Mammary epithelial cell (primary cell): ENCODE measurements at places on chromosomes 6 and 20.
A peak's percentile ranks its signal among the peaks of the same experiment; 100 is the strongest.

DNA sequence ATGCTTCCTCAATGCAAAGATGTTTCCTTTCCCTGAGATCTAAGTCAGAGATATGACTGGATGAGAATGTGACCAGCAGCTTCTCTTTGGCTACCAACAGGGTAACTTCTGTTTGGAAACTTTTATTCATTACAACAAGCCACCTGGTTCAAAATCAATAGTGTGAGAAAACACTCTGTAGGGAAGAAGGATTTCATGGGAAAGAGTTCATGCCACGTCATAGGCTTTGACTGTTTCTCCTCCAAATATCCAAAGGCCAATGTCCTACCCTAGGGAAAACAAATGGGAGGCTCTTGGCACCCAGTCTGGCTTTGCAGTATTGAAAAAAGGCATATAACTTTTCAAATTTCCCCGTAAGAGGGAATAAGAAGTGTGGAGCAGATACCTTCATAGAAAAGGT lies 245.5 kb downstream of the FNDC1 start:
- no peak for DNase-seq

GRCh38 chr6:35166520-35166919 lies 25.4 kb upstream of the TCP11 start:
- DNase-seq: no peak

DNA sequence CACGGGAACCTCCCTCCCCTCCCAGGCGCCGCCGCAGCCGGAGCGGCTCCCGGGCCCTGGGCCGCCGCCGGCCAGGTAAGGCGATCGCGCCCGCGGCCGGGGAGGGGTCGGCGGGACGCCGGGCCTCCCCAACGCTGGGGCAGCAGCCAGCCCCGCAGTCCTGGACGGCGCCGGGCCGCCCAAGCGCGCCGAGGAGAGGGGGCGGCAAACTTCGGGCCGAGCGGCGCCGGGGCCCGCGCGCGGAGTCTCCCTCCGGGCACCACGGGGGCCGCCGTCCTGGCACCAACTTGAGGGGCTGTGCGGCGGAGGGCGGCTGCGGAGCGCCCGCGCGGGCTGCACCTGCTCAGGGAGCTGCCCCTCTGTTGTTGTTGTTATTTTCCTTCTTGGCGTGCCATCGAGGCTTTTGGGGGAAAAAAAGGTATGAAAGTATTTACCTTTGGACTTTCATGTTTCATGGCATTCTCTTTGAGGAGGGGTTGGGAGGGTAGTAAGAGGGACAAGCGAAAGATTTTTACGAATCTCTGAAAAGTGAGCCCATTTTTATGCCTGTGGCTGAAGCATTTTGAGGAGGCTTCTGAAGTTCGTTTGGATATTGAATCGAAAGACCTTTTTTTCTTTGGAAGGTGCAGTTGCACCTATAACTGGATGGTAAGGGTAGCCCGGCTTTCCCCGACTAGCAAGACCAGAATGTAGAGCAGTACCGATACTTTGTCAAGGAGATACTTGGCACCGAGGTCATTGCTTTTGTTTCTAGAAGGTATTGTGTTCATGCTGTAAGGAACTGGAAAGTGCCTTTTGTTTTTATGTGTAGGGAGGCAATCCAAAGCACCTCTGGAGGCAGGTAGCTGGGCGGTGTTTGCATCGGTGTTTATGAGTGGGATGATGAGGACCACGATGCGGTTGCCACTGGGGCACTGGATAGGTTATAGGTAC lies at the start of gene RNF182:
RNF182 (plus strand) TSS at position 4 of the 933 bp plus-strand sequence. CDS start 52,168 bp downstream, outside the sequence.
- no peak for DNase-seq

GRCh38 chr6:108633436-108633835 lies 72.7 kb downstream of the FOXO3 start:
- DNase-seq: no peak

DNA sequence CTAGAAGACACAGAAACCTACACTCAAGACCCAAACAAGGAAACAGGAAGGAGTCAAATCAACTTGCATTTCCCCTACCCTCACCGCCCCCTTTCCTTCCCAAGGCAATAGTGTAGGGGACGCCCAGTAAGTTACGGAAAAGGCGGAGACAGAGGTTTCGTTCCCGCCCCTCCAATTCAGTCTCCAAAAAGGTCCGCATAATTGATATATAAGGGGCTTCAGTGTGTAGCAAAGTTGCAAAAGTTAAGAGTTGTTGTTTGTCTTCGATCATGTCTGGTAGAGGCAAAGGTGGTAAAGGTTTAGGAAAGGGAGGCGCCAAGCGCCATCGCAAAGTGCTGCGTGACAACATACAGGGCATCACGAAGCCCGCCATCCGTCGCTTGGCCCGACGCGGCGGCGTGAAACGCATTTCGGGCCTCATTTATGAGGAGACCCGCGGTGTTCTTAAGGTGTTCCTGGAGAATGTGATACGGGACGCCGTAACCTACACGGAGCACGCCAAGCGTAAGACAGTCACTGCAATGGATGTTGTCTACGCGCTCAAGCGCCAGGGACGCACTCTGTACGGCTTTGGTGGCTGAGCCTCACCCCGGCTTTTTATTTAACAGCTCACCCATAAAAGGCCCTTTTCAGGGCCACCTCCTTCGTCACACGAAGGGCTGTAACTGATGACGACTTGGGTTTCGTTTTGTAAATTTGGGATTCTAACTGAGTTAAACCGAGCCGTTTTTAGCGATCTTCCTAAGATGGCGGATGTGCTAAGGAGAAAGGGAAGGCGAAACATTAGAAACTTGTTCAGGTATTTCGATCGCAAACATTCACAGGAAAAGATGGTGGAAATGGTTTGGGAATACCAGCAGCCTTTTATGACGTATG lies 124.6 kb upstream of the BTN3A2 start:
- peak; percentile 34 for DNase-seq

DNA sequence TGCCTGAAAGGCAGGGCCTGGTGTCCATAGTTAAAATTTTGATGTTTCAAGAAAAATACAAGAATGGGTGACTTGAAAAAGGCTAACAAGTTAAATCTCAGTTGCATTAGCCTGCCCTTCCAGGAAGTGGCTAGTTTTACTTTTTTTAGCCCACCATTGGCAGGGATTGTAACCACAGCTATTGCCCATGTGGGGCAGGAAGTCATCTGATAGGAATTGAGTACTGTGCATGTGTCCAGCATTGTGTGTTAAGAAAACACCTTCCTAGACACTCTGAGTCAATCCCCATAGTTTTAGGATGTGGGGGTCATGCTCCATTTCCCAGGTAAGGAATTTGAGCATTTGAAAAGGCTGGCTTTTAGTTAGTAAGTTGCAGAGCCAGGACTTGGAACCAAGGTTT lies 26.9 kb downstream of the LYRM2 start:
- peak; percentile 3 for DNase-seq

GRCh38 chr6:46642928-46643751 lies 9.5 kb downstream of the CYP39A1 start:
- DNase-seq: peak; percentile 76

DNA sequence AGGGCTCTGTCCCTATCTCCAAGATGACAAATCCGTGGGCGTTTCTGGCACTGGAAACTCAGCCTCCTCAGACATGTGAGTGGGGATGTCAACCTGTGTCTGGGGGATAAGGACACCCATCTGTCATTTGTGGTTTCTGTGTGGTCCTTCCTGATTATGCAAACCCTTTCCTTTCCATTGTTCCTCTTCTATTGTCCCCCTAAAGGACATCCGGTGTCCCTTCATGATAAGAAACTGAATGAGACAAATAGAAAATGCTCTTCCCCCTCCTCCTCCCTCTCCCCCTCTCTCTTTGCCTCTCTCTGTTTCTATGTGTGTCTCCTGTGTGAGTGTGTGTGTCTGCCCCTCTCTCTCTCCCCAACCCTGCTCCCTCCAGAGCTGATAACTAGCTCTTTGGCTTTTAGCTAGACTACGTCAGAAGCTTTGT lies 11.5 kb upstream of the GLP1R start:
- DNase-seq: no peak

DNA sequence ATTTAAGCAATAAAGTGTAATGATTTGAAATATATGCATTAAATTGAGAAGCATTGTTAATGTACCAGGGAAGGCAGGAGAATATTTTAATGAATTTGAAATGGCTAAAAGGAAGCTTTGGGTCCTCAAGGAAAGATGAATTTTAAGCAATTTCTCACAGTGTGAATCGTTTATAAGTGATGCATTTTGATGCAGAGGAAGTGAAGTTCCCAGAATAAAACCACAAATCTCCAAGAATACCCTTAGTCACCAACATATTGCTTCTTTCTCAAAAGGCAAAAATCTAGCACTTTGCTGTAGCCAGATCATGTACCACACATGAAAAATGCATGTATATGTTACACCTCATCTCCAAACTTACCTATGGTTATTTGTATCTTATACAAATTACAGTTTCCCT lies 11.7 kb downstream of the TPD52L1 start:
- DNase-seq: no peak

GRCh38 chr20:46549188-46549972 lies 1.1 kb downstream of the OCSTAMP start:
- no peak for DNase-seq

GRCh38 chr6:3114377-3114776 lies 4.1 kb upstream of the BPHL start:
- no peak for DNase-seq

- no peak for DNase-seq
Observed at GRCh38 chr6:153125032-153125431, 6.0 kb downstream of the RGS17 start.

DNA sequence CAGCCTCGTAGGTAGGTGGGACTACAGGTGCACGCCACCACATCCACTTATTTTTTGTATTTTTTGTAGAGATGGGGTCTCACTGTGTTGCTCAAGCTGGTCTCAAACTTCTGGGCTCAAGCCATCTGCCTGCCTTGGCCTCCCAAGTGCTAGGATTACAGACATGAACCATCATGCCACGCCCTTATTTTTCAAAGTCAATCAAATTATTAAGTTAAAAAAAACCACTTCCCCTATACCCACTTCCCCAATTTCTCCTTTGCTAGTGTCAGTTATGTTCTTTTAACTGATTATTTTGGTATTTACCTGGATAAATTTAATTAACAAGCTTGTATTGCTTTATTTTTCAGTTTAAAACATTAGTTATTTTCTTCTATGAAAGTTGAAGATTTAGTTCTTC lies 49.6 kb downstream of the RIOK1 start:
- no peak for DNase-seq

DNA sequence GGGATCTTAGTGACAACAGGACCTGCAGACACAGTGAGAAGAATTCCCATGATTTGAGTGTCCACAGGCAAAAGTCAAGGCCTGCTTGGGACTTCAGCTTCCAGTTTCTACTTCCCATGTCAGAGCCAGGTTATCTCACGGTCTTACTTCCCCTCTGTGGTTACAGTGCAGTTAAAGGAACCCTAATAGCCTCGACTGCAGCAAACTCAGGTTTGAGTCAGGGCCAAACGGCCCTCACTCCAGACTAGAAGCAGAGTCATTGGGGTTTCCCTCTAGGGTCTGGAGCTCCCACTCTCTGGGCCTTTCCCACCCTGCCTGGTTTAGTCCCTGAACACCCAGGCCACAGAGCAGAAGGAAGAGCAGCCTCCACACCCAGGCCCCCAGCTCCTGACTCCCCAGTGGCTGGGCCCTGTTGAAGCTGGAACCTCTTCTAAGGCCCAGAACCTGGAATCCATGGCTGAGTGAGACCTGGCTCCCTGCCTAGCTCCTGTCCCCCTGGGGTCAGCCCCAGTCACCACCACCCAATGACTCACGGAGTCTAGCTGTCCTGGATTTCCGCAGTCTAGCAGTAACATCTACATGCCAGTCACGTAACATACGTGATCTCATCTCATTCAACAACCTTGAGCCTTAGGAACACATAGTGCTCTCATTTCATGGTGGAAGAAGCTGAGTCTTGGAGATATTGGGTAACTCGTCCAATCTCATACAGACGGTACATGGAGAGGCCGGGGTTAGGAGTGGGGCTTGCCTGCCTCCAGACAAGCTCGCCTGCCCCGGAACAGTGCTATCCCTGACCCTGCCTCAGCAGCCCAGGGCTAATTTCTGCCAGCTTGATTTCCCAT lies 9.2 kb upstream of the GHRH start:
- DNase-seq: no peak

DNA sequence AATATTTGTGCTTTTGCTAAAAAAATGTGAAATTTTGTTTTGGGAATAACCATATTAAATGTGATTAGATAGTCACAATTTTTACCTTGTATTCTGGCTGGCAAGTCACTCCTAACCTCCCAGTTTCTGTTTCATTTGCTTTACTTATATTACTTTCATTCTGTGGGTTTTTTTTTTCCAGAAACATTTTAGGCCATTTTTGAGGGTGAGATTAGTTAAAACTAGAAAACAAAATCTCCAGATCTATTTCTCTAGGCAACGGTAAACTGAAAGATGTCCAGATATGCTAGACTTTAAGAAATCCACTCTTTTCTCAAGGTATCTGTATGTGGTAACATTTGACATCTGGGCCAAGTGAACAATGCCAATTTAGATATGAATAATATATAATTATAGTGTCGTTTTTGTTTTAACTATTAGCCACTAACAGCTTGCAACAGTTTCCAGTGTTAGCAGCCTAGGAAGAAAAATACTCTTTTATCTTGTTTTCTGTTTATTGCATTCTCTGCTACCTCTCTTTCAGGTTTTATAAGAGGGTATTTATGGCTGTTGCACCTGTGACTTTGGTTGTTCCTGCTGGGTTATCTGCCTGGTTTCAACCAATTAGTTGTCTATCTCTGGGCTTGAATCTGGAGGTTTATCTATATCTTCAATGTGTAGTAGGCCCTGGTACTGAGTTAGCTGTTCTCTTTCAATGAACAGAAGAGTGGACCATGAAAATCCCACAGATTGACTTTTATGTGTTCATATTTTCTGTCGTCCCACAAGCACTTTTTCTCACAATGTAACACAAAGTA lies 260.9 kb downstream of the NKAIN2 start:
- no peak for DNase-seq

GRCh38 chr6:44349904-44350649 lies 7.6 kb downstream of the SPATS1 start:
- no peak for DNase-seq

GRCh38 chr6:129608886-129609537 lies 101.0 kb downstream of the ARHGAP18 start:
- DNase-seq: no peak
